COR-L47 (cell line): ENCODE measurements at places on chromosomes 7 and 10.
A peak's percentile ranks its signal among the peaks of the same experiment; 100 is the strongest.

DNA sequence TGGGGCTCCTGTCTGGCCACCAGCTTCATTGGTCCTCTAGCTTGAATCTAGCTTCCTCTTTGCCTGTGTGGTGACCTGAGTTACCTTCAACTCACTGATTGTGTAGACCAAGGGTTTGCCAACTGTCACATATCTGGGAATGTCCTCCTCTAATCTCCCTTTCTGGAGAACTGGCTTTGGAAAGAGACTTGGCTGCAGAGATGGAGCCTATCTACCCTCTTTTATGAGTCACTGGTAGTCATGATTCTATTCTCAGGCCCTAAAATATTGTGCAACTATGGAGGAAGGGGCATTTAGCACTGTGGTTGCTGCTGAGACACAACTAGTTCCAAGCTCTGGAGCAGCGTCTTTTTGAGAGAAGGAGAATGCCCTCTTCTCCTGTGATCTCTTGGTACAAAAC is 691.3 kb downstream of the KCNMA1 start:
- DNase-seq, result no peak

DNA sequence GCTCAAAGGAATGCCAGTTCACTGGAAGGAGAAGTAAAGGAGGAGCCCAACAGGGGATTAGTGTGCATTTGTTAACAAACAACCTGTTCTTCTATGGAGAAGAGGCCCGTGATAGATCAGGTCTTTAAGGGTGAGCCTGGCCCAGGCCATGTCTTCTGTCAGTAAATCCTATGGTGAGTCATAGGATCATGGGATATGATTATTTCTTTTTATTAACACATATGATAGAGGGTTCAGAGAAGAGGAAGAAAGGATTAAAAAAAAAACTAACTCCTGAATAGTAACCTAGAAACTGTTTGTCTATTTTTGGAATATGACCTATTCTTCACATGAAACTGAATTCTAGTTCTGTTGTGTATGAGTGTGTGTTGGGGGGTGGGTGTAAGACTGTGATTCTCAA is 70.4 kb downstream of the GPR158 start:
- DNase-seq, result no peak

DNA sequence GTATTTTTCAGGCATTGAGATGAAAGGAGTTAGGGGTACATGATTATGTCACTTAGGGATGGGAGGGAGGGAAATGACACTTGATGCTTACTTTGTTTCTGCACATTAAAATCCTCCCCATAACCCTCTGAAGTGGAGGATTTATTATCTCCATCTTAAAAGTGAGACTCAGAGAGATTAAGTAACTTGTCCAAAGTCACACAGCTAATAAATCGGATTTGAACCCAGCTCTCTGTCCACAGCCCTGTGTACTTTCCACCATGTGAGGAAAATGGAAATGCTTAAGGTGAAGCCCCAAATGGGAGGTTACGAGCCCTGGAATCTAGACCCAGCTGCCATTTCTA is 58.6 kb downstream of the HK1 start:
- no peak for DNase-seq

DNA sequence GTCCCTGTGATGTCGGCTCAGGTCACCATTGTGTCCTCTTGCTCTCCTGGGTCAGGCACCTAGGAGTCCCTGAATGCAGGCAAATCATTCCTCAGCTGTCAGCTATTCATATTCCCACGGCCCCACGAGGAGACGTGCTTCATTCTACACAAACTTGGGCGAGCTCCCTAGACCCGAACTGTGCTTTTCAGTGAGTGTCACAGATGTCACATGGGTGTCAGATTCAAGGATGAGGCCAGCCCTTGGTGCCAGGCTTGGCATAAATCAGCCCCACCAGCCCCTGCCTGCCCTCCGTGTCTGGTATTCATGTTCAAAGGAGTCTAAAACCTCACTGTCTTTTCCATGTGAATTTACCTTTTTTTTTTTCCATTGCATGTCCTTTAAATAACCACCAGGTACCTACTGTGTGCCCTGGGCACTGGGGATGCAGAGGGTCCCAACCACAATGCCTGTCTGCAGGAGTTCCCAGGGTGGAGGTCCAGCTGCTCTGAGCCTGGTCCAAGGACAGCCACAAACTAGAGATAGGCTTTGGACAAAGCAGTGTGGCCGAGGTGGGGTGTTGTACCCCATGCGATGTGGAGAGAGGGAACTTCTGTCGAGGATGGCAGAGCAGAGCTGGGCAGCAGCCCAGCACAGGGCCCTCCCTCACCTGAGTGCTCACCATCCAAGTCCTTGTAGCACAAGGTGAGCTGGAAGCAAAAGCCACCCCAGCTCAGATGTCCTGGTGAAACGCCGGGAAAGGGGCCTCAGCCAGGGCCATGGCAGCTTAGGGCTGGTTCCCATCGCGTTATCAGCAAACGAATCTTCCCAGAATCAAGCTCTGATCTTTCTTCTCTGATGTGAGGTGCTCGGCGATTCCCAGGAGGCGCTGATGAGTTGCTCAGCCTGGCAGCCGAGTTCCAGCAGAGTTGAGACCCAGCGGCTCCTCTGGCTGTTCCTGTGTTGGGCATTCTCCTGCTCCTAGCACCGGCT is 611.9 kb downstream of the PTPRN2 start:
- no peak for DNase-seq

DNA sequence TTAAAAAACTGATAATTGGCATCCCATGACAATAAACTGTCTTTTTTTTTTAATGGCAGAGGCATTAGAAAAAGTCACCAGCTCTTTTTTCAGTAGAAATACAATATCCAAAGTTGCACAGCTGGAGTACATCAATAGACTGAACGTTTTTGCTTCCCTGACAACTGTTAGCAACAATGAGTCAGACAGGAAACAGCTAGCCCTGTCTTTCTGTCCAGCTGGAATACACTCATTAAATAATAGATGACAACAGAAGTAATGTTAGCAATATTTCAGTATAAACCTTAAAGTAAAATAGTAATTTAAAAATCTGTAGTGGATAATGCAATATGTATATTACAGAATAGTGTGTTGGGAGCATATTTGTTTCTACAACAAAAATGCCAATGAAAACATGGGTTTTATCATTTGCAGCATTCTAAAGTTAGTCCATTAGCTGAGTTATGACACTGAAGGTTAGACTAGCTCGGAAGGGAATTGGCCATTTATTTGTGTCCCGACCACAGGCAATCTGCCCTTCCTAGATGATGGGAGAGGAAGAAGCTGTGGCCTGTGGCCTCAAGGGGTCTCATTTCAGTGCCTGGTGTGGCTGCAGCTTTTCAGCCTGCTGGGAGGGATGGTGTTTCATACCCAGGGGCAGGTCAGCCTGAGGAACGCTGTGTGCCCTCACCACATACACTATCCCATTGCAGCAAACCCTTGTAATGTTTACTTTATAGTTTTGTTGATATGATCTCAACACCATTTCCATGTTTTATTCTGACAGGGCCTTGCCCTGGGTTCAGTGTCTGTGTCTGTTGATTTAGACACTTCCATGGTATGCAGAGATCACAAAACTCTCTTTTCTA is 173.3 kb downstream of the SLC16A9 start:
- no peak for DNase-seq

DNA sequence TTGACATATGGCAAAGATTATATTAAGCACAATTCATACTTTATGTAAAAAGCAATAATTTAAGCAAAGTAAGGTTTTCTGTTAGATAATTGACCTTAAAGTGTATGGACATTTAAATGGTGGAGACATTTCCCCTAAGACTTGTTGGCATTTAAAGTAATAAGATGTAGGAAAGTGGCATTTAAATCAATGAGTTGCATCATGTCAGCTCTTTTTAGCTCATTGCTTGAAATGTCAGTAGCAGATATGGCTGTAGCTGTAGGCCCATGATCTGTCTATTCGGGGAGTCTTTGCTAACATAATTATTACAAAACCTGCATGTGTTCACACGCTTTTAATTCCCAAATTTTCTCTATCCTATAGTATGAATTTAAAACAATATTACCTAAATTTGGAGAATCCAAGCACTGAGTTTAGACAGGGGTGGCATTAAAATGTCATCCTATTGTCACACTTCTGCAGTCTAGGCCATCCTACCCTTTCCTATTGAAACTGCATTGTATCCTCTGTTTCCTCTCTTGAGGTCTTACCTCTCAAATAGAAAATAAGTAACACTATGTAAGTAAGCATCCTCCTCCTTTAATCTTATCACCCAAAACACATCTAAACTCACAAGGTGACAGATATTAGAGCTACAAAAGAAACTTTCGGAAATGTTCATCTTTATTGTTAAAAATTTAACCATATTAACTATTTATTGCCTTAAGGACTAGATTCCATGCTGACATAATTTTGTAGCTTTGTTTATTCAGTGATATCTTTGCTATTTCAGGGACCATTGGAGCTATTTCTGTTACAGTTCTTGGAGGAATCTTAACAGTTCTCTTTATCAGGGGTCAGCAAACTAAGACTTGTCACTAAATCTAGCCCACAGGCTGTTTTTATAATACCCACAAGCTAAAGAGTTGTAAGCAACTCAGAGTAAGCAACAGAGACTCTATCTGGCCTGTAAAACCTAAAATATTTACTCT is 91.2 kb downstream of the LCOR start:
- DNase-seq, result no peak

GRCh38 chr7:54811041-54811845 is 52.2 kb upstream of the SEC61G start:
- no peak for DNase-seq

GRCh38 chr7:47968847-47969774 is 10.3 kb downstream of the HUS1 start:
- peak; percentile 59 for DNase-seq

DNA sequence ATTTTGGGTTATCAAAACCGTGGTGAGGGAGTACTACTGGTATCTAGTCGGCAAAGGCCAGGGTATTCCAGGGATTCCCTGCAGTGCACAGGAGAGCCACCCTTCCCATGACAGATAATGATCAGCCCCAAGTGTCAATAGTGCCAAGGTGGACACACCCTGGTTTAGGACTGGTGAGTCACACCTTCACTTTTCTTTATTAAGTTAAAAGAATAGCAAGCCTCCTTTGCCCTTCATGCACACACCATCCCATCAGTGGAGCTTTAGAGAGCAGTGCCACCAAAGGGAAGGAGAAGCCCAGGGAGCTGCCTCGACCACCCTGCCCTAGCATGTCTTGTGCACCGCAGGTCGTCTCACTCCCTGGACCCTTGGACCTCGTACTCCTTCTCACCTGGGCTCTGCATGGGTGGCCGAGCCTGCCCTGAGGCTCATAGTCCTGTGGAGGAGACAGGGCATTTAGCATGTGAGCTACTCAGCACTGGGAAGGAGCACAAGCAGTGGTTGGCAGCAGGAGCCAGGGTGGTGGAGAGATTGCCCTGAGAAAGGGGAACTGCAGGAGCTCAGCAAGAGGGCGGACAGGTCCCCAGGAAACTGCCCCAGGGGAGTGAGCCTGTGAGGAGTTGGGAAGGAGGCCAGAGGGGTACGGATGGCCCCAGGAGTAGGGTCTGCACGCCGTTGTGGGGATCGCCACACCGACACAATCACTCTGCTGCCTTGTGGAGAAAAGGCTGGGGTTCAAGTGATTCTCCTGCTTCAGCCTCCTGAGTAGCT is 17.4 kb downstream of the UBE2D4 start:
- no peak for DNase-seq

DNA sequence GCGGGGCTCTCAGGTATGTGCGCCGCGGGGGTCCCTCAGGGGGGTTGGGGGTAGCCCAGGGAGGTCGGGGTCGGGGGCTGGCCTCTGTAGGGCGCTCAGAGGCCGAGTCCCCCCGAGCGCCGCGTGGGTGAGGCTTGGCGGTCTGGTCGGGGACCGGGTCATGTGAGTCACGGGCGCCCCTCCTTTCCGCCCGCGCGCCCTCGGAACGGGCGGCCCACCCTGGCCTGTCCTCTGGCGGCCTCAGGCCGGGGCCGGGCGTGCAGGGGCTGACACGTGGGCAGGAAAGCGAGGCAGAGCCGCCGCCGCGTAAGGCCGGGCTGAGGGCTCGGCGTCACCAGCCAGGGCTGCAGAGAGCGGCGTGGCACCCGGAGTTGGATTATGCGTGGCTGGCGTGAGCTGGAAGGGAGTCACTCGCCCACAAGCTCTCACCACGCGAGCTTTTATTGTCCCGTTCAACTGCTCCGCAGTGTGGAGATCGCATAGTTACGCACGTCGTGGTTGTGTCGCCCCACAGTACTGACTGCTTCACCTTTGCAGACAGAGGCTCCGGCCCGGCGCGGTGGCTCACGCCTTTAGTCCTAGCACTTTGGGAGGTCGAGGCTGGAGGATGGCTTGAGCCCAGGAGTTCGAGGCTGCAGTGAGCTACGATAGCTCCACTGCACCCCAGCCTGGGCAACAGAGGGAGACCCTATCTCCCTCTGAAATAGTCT is 385 bp downstream of the SHLD2 start:
- DNase-seq, result no peak

DNA sequence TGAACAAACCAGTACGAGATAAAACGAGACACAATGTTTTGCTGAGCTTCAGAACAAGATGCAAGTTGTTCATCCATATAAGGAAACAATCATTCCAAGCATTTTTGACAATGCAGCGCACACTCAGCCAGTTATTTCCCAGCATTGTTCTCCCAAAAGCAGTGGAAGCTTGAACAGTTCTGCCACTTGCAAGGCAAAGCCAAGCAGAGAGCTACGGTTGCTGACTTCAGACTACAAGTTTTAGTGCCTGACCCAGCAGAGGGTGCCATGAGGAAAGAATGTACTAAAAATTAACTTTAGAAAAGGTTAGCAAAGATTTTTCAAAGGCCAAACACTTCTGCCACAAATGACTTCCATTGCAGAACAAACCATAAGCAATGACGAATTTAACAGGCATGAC is 152.5 kb downstream of the SLC25A13 start:
- DNase-seq, result no peak
